Epithelial cell of prostate (primary cell): ENCODE measurements at places on chromosomes 16 and 17.

DNA sequence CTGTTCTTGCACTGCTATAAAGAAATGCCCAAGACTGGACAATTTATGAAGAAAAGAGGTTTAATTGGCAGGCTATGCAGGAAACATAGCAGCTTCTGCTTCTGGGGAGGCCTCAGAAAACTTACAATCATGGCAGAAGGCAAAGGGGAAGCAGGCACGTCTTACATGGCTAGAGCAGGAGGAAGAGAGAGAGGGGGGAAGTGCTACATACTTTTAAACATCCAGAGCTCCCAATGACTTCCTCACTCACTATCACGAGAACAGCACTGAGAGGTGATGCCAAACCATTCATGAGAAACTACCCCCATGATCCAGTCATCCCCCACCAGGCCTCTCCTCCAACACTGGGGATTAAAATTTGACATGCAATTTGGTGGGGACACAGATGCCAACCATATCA lies 13.3 kb downstream of the WFIKKN2 start:
- DNase-seq = no peak

GRCh38 chr16:22633799-22634198 lies 123.1 kb downstream of the NPIPB5 start:
- no peak for DNase-seq

DNA sequence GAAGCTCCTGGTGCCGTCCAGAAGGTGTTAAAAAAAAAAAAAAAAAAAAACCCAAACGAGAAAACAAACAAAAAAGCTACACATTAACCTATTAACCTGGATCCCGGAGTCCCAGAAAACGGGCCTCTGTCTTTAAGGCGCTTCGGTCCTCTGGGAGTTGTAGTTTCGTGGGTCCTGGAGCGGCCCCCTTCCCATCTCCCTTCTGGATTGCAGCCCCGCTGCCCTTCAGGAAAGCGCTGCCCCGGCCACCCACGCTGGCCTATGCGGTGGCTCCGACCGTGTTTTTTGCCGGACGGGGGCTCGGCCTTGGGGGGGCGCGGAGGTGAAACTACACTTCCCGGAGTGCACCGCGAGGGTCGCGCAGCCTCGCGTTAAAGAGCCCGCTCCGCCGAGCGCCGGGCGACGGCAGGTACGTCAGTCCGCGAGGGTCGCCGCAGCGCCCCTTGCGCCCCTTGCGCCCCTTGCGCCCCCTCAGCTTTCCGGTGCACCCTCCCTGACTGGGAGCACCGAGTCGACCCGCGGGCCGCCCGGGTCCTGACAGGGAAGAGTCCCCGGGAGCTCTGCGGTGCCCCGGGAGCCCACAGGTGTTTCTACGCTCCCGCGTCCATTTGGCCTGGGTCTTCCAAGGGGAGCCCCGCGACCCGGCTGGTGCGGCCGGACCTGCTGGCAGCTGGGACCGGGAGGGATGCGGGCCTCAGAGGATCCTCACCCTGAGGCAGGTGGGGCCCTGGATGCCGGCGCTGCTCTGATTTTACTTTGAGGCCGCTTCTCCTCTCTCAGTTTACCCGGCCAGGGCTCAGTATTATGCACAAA lies at the start of gene FCSK:
Gene FCSK, plus strand, starts transcription at position 374 of the 813 bp plus-strand sequence. CDS start 8,596 bp downstream, outside the sequence.
- no peak for DNase-seq

GRCh38 chr17:76791053-76791980 lies 53.4 kb downstream of the MFSD11 start:
- no peak for DNase-seq

DNA sequence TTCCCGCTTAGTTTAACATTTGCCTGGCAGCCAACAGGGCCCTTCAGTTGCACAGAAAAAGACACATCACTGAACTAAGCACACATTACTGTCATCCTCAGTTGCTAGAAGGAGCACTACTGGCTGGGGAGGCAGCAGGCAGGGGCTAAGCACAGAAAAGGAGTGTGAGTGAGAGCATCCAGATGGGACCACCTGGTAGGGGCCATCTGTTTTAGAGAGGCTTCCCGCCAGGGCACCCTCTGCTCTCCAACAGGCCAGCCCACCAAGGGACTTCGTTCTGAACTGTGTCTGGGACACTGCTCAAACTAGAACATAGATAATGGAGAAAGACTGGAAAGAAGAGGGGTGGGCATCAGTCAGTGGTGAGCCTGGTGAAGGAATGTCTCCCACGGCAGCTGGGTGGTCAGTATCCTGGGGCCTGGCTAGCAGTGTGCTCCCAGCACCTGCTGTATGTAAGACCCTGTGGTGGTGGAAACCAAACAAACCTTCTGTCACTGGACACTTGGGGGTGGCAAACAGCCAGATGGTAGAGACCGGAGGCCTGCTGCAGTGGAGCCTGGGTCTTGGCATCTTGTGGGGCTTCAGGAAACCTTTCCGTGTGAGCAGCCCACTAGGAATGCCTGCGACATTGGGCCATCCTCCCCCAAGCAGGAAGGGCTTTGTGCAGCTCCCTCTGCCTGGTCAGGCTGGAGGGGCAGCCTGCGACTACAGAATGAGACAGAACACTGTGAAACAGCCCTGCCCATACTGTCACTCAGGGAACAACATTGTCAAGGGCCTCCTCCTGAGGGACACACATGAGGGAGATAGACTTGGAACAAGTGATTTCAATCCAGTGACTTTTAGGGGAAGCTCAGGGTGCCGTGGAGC lies 12.8 kb upstream of the RANGRF start:
- DNase-seq = no peak

- no peak for DNase-seq
Measured at GRCh38 chr16:4344983-4345835, 5.9 kb downstream of the PAM16 start.

GRCh38 chr16:69910964-69911363 lies 40.2 kb upstream of the CLEC18A start:
- no peak for DNase-seq

DNA sequence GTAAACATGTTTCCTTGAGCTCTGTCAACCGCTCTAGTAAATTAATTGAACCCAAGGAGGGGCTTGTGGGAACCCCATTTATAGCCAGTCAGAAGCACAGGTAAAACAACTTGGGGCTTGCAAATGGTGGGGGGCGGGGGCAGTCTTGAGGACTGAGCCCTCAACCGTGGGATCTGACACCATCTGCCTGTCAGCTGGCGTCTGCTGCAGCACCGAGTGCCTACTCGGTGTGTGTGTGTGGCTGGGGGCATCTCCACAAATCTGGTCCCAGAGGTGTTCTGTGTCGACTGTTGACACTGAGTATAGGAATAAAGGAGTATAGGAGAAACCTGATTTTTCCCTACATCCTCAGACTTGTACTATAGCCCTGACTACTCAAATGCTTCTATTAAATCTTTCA lies 20.6 kb downstream of the CREBBP start:
- no peak for DNase-seq

- DNase-seq = no peak
Measured at GRCh38 chr17:44442806-44443205, 53.4 kb upstream of the ITGA2B start.

DNA sequence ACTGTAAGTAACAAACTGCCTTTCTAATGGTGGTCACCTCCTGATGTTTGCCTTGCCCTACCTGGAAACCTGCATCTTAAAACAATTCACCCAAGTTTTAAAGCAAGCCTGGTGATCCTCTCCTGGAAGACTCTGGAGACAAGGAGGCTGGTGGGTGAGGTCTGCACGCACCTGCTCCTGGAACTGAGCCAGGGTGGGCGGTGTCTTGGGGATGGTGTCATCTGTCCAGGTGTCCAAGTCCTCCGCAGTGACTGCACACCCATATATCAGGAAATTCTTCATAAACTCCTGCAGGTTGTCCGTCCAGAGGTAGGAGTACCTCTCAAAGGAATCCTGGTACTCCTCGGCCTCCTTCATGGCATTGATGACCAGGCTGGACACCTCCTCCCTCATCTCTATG lies 44.9 kb downstream of the DNAH17 start:
- DNase-seq = no peak

- DNase-seq = no peak
Measured at GRCh38 chr17:37392024-37392590, 14.5 kb downstream of the ACACA start.
